ENCODE measurements at places on chromosomes 2 and 18.

DNA sequence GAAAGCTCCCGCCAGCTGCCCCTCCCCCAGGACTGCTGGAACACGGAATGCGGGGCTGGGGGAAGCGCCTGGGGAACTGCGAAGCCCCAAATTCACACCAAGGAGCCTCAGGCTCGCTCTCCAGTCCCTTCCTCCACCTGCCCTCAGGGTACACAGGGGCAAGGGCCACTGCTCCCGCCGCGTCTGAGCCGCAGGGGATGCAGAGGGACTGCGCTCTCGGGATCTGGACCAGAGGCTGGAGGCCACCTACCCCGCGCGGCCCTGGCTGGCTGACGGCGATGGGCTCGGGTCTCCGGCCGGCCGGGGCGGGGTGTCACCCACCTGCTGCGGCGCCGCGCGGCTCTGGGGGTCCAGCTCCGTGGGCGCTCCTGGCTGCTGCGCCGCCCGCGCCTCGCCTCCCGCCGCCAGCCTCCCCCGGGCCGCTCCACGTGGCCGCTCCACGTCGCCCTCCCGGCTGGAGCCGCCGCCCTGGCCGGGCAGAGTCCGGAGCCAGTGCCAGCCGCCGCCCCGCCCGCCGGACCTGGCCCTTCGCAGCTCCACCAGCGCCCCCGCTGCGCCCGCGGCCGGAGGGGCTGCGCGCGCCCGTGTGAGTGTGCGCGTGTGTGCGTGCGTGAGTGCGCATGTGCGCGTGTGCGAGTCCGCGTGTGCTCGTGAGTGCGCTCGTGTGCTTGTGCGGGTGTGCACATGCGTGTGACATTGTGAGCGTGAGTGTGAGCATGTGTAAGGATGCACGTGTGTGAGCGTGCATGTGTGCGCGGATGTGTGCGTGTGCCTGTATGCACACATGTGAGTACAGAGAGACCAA lies at the start of gene CGREF1:
TSS of gene CGREF1 (minus strand) at position 604 of the 805 bp plus-strand sequence. CDS start 14,762 bp downstream, outside the sequence.
- DNase-seq: no peak

DNA sequence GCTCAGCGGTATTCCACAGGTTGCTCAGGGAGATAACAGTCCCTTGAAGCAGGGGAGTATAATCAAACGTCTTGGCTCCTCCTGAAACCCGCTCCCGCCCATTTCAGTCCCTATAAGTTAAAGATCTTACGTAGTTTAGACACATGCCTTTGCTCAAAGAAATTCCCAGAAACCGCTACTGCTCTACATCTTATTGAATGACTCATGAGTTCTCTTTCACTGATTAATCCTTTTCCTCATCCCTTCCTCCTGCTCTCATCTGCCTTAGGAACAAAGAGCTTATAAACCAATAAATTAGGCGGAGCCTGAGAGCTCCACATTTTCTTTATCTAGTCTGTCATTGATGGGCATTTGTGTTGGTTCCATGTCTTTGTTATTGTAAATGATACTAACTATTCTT lies 4.2 kb upstream of the SERPINB4 start:
- DNase-seq: no peak

DNA sequence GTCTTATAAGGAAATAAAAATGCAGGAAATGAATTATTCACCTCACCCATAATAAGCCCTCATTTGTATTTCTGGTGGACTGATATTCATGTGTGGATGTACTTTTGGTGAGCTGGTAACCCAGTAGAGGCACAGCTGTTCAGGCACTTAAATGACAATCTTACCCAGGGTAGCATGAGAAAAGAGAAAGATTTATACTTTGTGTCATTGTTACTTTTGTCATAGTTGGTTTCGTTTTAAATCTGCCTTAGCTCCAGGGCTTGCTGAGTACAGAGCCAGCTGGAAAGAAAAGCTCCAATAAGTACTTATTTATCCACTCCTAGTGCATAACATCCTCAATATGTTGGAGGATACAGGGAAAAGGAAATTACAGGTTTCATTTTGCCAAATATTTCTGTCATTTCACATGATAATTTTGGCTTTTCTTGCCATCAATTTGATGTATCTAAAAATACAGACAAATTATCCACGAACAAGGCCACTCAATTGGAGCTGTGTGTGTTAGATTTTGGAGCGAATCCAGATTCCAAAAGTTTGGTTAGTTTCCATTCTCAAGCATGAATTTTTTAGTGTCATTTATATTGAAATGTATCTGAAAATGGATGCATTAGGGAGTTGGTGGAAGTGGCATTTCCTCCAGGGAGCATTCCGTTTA lies 1276.1 kb upstream of the FAM98A start:
- DNase-seq: no peak

- no peak for DNase-seq
Measured at GRCh38 chr2:207289295-207290018, 123.7 kb upstream of the KLF7 start.

DNA sequence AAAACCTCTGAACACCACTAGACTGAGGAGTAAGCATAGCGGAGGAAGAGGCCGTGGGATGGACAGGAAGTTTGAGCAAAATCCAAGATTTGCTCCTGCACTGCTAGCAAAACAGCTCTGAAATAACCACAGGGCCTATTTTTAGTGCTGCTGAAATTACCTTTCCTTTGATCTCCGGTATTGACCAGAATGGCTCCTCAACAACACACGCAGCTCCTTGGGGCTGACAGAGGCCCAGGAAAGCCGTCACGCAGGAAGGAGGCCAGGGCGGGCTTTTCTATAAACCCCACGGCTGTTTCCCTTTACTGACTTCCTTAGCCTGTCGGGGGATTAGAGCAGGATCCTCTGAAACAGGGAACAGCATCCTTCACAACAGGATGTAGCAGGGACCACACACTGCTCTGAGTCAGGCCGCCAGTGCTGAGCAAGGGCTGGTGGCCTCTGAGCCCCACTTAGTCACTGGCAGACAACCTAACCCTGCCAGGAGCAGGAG lies 80.8 kb upstream of the LCLAT1 start:
- DNase-seq: no peak

GRCh38 chr18:27546991-27547390 lies 361.9 kb upstream of the CHST9 start:
- DNase-seq: no peak

GRCh38 chr2:101524806-101525430 lies 50.0 kb upstream of the RFX8 start:
- DNase-seq: no peak

GRCh38 chr2:175103191-175103590 lies 64.8 kb downstream of the ATF2 start:
- DNase-seq: no peak

GRCh38 chr2:44826601-44827000 lies 114.9 kb upstream of the SIX3 start:
- no peak for DNase-seq

GRCh38 chr2:227347117-227347516 lies 22.1 kb downstream of the MFF start:
- DNase-seq: no peak

DNA sequence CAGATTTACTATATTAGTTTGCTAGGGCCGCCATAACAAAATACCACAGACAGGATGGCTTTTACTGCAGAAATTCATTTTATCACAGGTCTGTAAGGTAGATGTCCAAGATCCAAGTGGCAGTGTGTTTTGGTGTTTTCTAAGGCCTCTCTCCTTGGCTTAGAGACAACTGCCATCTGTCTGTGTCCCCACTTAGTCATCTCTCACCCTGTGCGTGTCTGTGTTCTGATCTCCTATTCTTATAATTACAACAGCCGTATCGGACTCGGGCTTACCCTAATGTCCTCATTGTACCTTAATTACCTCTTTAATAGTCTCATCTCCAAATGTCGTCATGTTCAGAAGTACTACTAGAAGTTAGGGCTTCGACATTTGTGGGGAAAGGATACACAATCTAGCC lies 362.3 kb upstream of the CDH19 start:
- no peak for DNase-seq

DNA sequence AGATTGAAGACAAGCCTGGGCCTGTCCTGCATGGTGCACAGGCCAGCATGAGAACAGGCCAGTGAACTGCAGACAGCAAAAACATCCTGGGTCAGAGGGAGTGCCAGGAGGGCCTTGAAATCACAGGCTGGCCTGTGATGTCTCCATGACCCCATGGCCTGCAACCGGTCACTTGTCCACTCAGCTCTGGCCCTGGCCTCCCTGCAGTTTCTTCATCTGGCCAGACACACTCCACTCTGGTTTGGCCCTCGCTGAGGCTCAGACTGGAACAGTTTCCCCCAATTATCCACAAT lies 12.6 kb downstream of the CYRIA start:
- no peak for DNase-seq

DNA sequence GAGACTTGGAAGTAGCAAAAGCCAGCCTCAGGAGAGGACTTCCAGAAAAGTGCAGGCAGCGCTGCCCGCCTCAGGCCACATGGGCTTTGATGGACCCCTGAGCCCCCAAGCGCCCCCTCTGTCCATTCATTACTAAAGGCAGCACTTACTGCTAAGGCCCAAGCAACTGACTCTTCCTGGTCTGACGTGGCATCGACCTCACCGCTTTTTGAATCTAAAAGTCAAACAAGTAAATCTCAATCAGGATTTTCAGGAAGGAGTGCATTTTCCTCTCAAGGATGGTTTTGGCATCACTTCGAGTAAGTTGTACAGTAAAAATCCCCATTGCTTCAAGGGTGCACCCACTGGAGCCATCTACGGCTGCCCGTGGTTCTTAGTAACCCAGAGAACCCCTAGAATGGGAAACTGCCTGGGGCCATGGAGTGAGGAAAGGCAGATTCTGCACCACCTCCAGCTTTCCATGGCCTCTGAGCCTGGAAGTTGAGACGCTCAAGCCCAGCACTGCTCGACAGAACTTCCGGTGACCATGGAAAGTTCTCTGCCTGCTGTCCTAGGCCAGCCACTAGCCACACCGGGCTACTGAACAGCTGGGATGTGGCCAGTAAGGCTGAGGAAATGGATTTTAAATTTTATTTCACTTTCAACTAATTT lies 7.0 kb downstream of the HJURP start:
- DNase-seq: no peak

- DNase-seq: no peak
Measured at GRCh38 chr2:164514491-164514890, 106.8 kb downstream of the GRB14 start.

- peak; percentile 61 for DNase-seq
Measured at GRCh38 chr2:29314816-29315571, 199.8 kb downstream of the CLIP4 start.

DNA sequence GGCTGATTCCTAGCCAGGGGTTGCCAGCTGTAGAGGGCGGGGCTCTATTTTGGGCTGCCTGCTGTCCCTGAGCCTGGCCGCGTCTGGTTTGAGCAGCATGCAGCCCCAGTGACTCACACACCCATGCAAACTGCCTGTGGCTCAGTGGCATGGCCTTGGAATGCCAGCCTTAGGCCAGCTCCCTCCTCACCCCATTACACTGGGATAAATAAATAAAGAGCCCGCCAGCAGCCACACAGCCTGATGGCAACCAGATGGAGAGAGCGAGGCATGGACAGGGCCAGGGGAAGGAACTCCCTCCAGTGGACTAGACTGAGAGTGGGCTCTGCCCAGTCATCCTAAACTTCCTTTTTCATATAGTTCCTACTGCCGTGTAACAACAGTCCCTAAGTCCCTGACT lies 18.3 kb downstream of the NHEJ1 start:
- no peak for DNase-seq

GRCh38 chr2:66717218-66717905 lies 282.4 kb downstream of the MEIS1 start:
- DNase-seq: no peak

DNA sequence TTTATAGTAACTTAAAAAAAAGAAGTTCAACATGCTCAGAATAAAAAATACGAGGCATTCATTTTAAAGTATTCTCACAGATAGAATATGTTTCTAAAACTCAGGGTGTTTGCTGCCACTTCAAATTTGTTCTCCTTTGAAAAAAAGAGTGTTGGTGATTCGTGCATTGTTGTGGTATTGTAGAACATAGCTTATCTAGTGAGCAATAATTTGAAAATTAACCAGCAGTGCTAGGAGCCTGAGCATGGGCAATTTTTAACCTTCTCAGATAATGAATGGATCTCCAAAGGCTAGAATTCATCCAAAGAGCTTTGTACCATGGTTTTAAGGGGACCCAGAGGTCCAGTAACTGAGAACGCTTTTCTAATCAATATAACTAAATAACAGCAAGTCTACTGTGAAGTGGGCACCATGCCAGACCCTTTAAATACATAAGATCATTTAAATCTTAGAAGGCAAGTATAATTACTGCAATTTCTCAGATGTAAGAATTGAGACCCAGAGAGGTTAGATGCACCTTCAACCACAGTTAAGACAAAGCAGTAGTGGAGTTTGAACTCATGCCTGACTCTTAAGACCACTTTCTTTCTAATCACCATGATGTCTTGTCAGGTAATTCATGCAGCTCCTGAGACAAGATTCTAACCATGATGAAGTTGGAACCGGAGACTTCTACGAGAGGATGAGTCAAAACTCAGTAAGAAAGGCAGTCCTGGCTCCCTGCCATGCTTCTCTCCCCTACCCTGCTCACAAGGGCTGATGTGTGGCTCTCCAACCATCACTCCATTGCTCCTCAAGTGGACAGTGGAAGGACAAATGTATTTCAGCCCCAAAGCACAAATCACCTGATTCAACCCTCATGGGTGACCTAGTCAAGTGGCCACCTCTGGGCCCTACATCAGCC lies 3.4 kb downstream of the CYRIA start:
- no peak for DNase-seq

GRCh38 chr2:121368836-121369235 lies 83.8 kb upstream of the TFCP2L1 start:
- no peak for DNase-seq

- DNase-seq: no peak
Measured at GRCh38 chr2:233241803-233242202, 9.7 kb upstream of the ATG16L1 start.

- DNase-seq: no peak
Measured at GRCh38 chr2:149744865-149745264, 157.3 kb upstream of the MMADHC start.

DNA sequence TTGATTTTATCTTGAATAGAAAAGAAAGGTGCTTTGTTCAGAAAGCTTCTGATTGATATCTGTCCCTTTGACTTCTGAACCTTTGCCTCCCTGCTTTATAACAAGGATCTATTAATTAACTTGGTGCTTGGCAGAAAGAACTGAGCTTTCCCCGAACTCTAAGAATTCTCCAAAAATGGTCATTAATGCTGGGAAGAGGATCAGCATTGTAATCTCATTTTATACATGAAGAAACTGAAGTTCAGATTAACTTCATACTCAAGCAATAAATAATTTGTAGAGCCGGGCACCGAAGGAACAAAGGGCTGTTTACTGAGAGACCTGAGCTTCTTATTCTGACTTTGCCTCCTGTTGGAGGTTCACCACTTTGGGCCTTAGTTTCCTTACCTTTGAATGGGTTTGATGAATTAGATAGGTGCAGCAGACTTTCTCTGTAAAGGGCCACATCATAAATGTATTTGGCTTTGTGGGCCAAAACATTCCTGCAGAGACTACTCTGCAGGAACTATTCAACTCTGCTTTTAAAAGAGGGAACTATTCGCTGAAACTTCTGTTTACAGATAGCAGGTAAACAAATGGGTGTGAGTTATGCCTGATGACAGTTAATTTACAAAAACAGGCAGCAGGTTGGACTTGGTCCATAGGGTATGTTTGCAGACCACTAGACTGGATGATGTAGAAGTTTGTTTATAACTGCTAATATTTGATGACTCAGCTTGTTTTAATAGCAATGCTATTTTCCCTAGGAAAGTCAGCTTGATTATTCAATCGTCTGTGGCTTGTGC lies 272.9 kb downstream of the TGIF1 start:
- DNase-seq: no peak

GRCh38 chr2:85647823-85648526 lies 20.0 kb downstream of the SFTPB start:
- no peak for DNase-seq

- no peak for DNase-seq
Measured at GRCh38 chr2:31937741-31938140, 73.1 kb downstream of the MEMO1 start.

- DNase-seq: no peak
Measured at GRCh38 chr2:145066151-145066661, 546.3 kb upstream of the ZEB2 start.

- no peak for DNase-seq
Measured at GRCh38 chr18:37565101-37565976, at the start of gene CELF4. CELF4 (minus strand) TSS chr18:37565798.
